Activated CD4-positive, alpha-beta T cell treated with anti-CD3 and anti-CD28 coated beads, Interleukin-2, amount 50 U/mL, for 1 hour (primary cell): ENCODE measurements at places on chromosomes 16 and 17.

DNA sequence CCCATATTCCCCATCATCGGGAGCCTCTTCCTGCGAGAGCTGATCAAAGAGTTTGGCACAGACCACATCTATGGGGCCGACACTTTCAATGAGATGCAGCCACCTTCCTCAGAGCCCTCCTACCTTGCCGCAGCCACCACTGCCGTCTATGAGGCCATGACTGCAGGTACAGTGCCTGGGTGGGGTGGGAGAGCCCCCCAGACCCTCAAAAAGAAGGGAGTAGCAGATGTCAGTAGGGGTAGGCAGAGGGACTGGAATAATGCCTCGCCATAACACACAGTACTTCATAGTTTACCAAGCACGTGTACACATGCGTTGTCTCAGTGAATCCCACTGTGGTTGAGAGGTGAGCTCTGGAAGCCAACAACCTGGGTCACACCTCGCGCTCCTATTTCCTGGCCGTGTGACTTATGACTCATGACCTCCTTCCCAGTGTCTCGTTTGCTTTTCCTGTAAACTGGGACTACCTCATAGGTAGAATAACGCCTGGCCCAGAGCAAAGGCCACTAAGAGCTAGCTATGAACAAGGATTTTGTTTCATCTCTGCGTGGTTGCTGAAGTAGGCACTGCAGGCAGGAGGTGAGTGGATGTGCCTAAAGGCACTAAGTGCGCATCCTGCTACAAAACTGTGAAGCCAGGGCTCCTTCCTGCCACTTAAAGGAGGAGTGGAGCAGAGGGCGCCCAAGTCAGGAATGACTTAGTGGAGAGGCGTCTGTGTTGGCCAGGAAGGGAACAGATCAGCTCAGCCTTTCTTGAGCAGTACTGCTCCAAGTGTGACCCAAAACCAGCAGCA is 5.2 kb downstream of the NAGLU start:
- DNase-seq = no peak

DNA sequence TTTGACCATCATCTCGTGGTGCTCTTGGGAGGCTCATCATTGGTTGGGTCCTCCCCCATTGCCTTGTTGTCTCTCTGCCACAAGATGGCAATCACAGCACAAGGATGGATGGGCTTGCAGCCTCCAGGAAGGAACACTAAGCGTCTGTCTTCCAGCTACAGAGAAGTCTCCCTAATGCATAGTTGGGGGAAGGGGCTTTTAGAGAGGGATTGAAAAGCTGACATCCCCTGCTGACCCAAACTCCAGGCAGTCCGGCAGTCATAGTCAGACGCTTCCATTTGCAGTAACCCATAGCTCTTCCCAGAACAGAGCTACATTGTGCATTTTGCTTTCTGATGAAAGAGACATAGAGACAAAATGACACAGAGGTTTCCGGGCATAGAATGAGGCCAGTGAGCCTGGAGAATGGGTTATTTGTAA is 111.4 kb downstream of the UTP18 start:
- peak; percentile 39 for DNase-seq

DNA sequence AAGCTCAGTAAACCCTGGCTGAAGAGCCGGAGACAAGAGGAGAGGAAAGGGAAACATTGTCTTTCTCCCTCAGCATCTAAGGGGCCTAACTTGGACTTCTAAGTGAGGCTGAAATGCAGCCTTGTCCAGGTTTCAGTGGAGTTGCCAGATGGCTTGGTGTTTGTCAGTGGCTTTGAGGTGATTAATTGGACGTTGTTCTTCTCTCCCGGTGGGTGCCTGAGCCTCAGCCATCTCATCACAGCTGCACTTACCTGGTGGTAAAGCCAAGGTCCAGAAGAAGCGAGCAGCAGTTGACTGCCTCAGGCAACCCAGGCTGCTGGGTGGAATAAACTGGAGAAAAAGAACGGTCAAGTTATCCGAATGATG is 202.2 kb upstream of the NLRP1 start:
- DNase-seq = no peak

DNA sequence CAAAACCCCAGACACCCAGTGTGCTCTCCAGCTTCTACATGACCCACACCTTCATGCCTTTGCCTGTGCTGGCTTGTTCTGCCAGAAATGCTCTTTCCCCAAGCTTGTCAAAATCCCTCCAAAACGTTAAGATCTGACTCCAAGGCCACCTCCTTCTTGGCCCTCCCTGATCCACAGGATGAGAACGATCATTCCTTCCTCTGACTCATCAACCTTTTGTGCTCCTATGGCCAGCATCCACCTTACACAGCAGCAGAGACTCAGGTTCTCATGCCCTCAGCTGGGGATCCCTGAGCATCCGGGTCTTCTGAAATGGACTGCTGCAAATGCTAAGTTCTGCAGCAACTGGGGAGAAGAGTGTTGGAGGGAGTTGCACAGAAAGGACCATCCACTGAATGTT is 2.9 kb downstream of the ZBTB4 start:
- DNase-seq = no peak

- no peak for DNase-seq
These were observed 932 bp downstream of the ZNF267 start for GRCh38 chr16:31874366-31875111.

- DNase-seq = no peak
These were observed 470 bp upstream of the GGT6 start for GRCh38 chr17:4560837-4561256.

GRCh38 chr17:81939881-81940385 is 2.8 kb upstream of the PYCR1 start:
- no peak for DNase-seq

GRCh38 chr17:74267987-74268499 is 6.0 kb upstream of the DNAI2 start:
- DNase-seq = no peak

- DNase-seq = no peak
These were observed 4.9 kb downstream of the ACADVL start for GRCh38 chr17:7224661-7225111.

GRCh38 chr16:79452671-79453070 is 147.9 kb downstream of the MAF start:
- DNase-seq = no peak

- no peak for DNase-seq
These were observed 922 bp upstream of the MRPL58 start for GRCh38 chr17:75011401-75012095.

DNA sequence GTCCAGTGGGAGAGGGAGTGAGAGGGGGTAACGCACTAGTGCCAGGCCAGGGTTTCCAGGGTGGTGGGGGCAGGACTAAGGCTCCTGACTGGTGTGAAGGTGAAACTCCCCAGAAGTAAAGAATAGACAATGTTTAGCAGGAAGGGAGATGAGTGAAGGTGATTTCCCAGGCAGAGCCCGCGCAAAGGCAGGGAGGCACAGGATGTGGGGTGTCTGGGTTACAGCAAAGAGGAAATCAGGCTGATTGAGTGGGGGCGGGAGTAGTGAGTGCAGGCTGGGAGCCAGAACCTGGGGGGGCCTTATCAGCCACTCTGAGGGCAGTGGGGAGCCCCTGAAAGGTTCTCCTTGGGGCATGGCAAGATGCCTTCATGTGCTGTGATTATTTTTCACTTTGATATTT is 167.5 kb downstream of the UTP18 start:
- DNase-seq = peak; percentile 74

- no peak for DNase-seq
These were observed 452.2 kb downstream of the XYLT1 start for GRCh38 chr16:17018585-17018939.

DNA sequence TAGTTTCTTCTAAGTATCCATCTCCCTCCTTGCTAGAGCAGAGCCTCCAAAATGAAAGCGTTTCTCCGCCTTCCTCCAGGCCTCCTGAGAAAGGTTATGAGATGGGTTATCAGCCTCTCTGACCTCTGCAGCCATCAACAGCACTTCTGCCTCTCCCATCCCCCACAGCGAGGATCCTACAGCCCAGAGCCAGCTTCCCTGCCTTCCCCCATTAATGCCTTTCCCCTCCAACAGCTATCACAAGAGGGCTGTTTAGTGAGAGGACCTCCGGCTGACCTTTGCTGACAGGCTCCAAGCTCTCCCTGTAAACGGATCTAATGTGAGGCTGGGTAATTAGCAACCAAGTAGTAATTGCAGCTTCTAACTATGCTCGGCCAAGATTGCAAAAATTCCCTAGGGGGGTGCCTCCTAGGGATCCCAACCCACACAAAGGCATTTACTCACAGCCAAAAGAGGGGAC is 55.8 kb downstream of the ZFHX3 start:
- DNase-seq = no peak

- no peak for DNase-seq
These were observed 61.4 kb downstream of the VAT1L start for GRCh38 chr16:77849646-77850258.

- DNase-seq = no peak
These were observed 79.7 kb downstream of the SALL1 start for GRCh38 chr16:51071326-51071725.

- DNase-seq = no peak
These were observed 85.1 kb downstream of the TNFRSF13B start for GRCh38 chr17:16886655-16887322.

GRCh38 chr16:75025761-75026160 is 26.9 kb downstream of the ZNRF1 start:
- no peak for DNase-seq

DNA sequence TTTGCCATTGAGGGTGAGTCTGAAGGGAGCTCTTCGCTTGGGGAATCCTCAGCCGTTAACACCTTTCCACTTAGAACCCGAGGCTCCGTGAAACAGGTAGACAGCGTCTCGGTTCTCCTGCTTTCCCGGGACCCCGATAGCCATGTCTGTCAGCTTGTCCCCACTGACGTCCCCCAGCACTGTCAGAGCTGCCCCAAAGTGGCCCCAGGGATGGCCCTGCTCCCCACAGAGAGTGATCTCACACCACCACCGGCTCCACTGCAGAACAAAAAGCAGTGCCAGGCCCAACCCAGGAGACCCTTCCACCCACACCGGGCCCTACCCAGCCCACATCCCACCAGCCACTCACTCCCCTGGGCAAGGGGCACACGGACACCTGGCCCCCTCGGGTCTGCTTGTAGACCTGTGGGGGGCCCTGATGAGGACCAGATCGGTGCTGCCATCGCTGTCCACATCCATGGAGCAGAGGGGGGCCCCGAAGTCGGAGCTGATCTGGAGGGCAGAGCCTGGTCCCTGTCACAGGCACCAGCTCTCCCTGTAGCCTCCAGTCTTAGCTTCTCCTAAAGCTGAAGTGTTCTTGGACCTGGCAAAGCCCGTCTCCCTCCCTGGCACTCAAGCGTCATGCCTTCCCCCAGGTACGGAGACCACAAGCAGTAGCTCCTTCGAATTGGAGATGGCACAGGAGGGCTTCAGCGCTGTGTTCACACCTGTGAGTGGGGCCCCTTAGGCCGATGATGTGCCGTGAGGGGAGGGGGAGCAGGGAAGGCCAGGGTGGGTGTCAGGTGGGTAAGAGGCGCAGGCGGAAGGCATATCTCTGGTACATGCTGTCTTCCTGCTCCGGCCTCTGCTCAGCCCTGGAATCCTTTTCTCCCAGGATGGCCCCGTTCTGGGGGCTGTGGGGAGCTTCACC is 6.5 kb downstream of the ITGAX start:
- DNase-seq = no peak

GRCh38 chr17:416293-417206 is 63.9 kb upstream of the RPH3AL start:
- peak; percentile 30 for DNase-seq

DNA sequence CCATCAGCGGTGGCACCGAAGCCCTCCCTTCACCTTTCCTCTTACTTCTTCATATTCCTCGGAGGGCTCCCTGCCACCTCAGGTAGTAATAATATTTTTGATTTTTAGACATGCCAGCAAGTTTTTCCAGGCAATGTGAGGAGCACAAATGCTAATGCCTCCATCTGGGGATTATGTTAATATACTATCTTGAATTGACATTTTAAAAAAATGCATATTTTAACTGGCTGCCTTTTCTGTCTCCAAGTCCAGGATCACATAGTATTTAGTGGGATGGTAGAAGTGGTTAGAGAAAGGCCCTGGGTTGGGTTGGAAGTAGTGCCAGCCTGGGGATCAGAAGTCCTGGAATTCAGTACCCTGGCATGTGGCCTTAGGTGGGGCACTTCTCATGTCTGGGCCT is 147.0 kb downstream of the SPACA3 start:
- no peak for DNase-seq

GRCh38 chr17:50993544-50993943 is 127.1 kb downstream of the SPAG9 start:
- DNase-seq = no peak

GRCh38 chr16:57501492-57501891 is 15.2 kb upstream of the DOK4 start:
- no peak for DNase-seq

- DNase-seq = no peak
These were observed 31.0 kb downstream of the SOX9 start for GRCh38 chr17:72151565-72152386.
